ENCODE measurements at places on chromosomes 3 and 15. TPM values are rescaled to one million over a fixed set of nuclear protein-coding genes. Genes with fewer than 3 reads are reported as not detected.

The CGNL1 gene
- total RNA-seq = 36.2 TPM

The RTP4 gene
- 65.3 TPM for total RNA-seq

The STRA6 gene
- not detected for total RNA-seq

The LRTM1 gene
- not detected for total RNA-seq

The UBA3 gene
- total RNA-seq = 44.3 TPM

The NTRK3 gene
- 18.2 TPM for total RNA-seq

The RARB gene
- total RNA-seq = 13.9 TPM

The CCDC191 gene
- 2.6 TPM for total RNA-seq

The HRG gene
- total RNA-seq = not detected

The IRAK2 gene
- total RNA-seq = 2.3 TPM

The TTLL13 gene
- not detected for total RNA-seq

The TLR9 gene
- not detected for total RNA-seq

The ERC2 gene
- total RNA-seq = 0.87 TPM

The KCNMB2 gene
- total RNA-seq = 3.7 TPM

The DCLK3 gene
- not detected for total RNA-seq

The PLCH1 gene
- 18.8 TPM for total RNA-seq

The ATP8B4 gene
- total RNA-seq = 6.7 TPM

The SLC9C1 gene
- total RNA-seq = 1.1 TPM

The MESP1 gene
- total RNA-seq = 0.58 TPM

The ZPLD1 gene
- not detected for total RNA-seq

The CYP1A1 gene
- total RNA-seq = 0.58 TPM

The TM4SF1 gene
- total RNA-seq = 468 TPM
